MM.1S (cell line): ENCODE measurements at places on chromosomes 5 and 9.

GRCh38 chr5:14849516-14850294 lies 21.9 kb downstream of the ANKH start:
- no peak for DNase-seq

DNA sequence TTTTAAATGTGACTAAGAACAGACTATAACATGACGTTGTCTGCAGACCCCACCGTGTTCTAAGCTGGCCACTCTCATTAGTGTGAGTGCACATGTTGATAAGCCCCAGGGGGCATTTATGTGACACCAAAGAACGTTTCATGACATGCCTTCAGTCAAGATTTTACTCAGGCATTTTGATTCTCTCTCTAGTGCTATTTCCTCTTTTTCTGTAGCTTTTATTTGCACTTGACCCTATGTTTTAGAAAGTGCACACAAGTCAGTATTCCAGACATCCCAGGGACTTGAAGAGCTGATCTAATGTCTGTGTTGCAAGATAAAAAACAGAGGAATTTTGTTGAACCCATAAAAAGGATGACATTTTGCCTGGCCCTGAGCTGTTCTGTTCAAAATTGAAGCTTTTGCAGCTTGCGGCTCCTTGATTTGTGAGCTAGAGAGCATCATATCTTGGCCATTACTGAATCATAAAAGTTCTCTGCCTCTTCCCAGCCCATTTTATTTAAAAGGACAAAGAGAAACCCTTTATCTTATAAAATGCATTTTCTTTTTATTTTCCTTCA lies 80.9 kb upstream of the TYRP1 start:
- no peak for DNase-seq

DNA sequence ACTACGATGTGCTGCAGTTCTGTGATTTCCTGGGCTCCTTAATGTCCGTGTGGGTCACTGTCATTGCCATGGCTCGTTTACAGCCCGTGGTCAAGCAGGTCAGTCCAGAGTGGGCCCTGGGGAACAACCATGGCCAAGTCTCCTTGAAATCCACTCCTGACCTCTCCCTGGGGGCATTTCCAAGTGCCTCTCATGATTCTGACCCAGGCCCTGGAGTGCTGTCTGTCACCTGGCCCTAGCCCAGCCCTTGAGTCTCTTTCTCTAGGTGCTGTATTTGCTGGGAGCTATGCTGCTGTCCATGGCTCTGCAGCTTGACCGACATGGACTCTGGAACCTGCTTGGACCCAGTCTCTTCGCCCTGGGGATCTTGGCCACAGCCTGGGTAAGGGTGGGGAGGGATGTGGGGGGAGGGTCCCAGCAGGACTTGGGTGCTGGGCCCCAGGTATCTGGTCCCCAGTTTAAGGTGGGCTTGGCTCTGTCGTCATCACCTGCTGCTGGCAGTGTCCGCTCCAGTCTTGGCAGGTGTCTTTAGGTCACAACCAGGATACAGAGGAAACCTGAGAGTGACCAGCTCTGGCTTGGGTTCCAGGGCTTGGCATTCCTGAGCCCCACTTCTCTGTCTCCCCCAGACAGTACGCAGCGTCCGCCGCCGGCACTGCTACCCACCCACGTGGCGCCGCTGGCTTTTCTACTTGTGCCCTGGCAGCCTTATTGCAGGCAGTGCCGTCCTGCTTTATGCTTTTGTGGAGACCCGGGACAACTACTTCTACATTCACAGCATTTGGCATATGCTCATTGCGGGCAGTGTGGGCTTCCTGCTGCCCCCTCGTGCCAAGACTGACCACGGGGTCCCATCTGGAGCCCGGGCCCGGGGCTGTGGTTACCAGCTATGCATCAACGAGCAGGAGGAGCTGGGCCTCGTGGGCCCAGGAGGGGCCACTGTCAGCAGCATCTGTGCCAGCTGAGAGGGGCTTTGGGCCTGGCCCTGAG lies 17.0 kb downstream of the OR13J1 start:
- DNase-seq, result no peak

DNA sequence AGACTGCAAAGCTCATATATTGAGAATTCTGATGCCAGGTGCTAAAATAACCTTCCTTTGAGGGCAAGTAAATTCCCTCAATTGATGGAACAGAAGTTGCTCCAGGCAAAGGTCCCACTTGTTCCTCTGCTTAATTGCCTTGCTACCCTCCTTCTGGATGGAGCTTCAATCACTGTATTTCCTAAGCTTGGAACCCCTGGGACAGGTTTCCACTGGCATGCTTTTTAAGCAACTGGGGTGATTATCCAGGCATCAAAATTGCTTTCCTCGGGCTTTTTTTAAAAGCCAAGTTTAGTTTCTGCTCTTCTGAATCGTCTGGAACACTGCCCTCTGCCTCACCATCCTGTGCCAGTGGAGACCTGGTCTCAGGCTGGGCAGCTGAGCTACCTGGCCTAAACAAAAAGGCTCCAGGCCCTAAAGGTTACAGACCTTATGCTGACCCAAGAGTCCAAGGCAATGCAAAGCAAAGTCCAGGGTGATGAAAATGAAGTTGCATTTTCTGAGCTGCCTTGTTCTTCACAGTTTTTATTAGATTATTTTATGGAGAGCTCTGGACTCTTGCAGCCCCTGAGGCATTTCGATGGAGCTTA lies 167.9 kb upstream of the CD180 start:
- DNase-seq, result no peak
